Lower lobe of right lung (tissue), 2 donors: ENCODE measurements at places on chromosomes 1 and 21. TPM values are rescaled to one million over a fixed set of nuclear protein-coding genes. Genes with fewer than 3 reads are reported as not detected.
A peak's percentile ranks its signal among the peaks of the same experiment; 100 is the strongest.

DNA sequence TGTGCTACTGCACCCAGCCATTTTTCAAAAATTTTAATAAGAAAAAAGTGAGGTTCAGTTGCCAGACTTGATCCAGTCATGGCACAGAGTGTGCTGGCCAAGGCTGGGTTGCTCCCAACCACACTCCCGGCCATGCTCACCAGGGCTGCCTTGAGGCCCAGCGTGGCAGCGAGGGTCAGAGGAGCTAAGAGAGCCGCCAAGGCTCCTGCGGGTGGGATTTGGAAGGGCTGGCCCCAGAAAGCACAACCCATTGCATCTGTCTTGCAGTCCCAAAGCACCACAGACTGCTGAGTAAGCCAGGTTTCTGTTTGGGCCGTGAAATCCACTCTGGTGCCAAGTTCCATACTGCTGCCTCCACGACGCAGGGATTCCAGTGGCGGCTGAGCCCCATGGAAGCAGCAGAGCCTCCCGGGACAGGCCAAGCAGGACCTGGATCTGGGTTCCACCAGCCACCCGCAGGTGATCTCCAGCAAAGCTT lies 22.6 kb downstream of the ZBTB17 start:
- H3K27me3 ChIP-seq, result no peaks in the 10 kb centered on the region
- peak overlapping the region; percentile 28 for H3K27ac ChIP-seq
- DNase-seq, result no peak
- H3K36me3 ChIP-seq, result no peaks in the 10 kb centered on the region
- H3K4me3 ChIP-seq, result no peak overlapping the region

DNA sequence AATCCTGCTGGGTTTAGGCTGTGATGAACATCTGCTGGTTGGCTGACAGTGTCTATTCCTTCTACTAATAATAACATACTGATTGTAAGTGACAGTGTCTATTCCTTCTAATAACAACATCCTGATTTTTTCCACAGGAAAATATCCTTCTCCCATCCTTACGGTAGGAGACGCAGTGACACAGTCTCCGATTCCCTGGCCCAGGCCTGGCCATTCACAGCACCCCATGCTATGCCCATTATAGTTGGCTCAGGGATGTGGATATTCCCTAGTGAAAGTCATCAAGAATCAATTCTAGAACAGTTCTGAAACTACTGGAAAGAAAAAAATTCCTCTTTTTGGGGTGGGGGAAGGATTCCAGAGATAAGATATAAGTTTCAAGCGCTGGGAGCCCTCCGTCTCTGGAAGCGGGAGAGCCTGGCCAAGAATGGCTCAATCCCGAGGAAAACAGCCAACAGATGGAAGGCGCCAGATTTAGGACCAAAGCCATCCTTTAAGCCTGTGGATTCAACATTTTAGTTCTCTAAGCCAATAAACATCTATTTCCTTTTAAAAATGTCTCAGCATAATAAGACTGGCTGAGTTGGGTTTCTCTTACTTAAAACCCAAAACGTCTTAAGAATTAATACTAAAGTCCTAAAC lies 88.6 kb downstream of the GPATCH2 start:
- no peak overlapping the region for H3K4me3 ChIP-seq
- no peaks in the 10 kb centered on the region for H3K4me1 ChIP-seq
- no peak for DNase-seq
- H3K36me3 ChIP-seq, result no peaks in the 10 kb centered on the region

- DNase-seq, result no peak
- peaks cover 19% of the 10 kb centered on the region for H3K4me1 ChIP-seq
- H3K4me3 ChIP-seq, result no peak overlapping the region
- no peak overlapping the region for H3K27ac ChIP-seq
These were observed 61.1 kb downstream of the XCL1 start for GRCh38 chr1:168637350-168637991.

DNA sequence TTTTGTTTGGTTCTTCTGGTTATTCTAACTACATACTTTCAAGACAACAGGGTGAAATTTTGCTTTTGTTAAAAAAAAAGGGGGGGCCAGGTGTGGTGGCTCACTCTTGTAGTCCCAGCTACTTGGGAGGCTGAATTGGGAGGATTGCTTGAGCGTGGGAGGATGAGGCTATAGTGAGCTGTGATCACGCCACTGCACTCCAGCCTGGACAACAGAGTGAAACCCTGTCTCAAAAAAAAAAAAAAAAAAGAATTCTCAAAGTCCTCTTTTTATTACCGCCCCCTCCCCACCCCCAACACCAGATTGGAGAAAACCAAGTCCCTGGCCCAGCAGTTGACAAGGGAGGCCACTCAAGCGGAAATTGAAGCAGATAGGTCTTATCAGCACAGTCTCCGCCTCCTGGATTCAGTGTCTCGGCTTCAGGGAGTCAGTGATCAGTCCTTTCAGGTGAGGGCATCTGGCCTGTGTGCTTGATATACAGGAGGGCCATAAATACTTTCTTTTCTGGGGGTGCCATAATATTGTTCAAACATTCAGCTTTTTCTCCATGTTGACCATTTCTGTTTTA lies 50.2 kb downstream of the LAMC2 start:
- no peak for DNase-seq
- peaks cover 10% of the 10 kb centered on the region for H3K4me1 ChIP-seq
- no peak overlapping the region for H3K4me3 ChIP-seq
- no peak overlapping the region for H3K27ac ChIP-seq
- H3K27me3 ChIP-seq, result no peaks in the 10 kb centered on the region

GRCh38 chr1:94259635-94260289 lies 22.4 kb upstream of the ARHGAP29 start:
- no peak overlapping the region for H3K4me3 ChIP-seq
- H3K36me3 ChIP-seq, result no peaks in the 10 kb centered on the region
- H3K27ac ChIP-seq, result no peak overlapping the region
- no peak for DNase-seq
- H3K27me3 ChIP-seq, result no peaks in the 10 kb centered on the region
- peaks cover 5% of the 10 kb centered on the region for H3K4me1 ChIP-seq

AUNIP gene
- total RNA-seq, result not detected

MIXL1 gene
- 0.38 TPM for total RNA-seq

OR6K3 gene
- 2.2 TPM for total RNA-seq

GRCh38 chr1:217228689-217229088 lies 402.2 kb downstream of the GPATCH2 start:
- H3K4me3 ChIP-seq, result no peak overlapping the region
- DNase-seq, result no peak
- H3K27me3 ChIP-seq, result no peaks in the 10 kb centered on the region
- H3K36me3 ChIP-seq, result no peaks in the 10 kb centered on the region
- no peaks in the 10 kb centered on the region for H3K4me1 ChIP-seq
- H3K27ac ChIP-seq, result no peak overlapping the region
